Stimulated activated naive CD8-positive, alpha-beta T cell treated with anti-CD3 and anti-CD28 coated beads, Interleukin-15, amount 100 ng/mL, for 72 hours (primary cell): ENCODE measurements at places on chromosomes 1 and 21.

DNA sequence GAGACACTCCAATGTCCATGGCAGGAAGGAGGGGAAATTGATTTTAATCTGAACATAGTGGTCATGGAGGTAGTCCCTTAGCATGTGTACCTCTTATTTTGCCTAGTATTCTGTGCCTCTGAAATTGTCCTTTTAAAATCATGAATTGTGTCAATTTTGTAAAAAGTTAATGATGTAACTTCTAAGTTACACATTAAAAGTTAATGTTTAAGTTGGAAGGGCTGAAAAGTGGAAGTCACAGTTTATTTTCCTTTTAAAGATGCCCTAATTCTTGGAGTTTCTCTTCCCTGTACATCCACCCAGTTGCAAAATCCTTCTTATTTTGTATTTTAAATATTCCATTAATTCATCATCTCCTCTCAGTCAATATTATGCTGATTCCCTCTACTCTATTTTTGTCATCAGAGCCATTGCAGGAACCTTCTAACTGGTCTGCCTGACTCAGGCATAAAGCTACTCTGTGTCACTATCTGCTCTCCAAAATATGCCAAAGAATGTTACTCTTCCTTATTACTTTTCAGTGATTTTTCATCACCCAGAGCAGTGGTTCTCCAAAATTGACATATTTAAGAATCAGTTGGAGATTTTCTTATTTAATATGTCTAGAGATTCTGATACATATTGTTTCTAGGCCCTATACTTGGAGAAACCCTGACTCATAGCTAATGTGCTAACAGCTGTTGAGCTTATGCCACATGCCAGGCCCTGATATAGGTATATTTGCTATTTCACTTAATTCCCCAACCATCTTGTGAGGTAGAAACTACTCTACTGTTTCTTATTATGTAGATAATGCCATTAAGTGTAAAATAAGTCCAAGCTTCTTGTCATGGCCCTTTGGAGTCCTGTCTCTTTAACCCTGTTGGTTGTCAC is 5.1 kb downstream of the HOOK1 start:
- DNase-seq: no peak

DNA sequence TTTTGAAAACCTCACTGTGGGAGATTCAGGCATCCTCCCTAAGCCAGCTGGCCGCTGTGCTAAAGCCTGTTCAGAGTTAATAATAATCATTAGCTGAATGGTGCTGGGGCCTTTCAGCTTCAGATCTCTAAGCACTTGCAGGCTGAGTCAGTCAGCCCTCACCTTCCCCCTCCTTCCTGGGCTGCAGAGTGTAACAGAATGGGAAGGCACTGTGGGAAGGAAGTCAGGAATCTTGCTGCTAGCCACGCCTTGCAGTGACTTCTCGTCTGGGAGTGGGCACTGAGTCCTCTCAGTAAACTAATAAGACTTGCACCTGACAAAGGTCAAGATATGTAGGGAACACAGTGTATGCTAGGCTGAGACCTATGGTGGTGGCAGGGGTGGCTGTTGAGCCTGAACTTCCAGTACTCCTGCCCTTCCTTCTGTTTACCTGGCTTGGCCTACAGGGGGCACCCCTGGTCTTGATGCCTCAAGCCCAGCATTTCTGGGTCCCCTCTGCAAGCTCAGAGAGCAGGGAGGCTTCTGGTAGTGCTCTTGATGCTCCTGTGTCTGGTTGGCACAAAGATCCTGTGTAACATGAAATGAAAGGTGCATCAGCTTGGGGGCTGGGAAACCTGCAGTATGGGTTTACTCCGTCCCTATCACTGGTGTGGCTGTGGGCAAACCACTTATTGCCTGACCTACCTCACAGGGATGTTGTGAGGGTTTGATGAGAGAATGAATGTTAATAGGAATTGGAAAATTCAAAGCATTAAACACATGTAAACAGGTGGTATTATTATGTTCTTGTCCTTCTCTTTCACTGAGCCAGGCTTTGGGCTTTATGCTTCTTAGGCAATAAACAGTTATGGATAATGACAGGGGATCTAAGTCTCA is 6.0 kb downstream of the CYB561D1 start:
- DNase-seq: peak; percentile 51

DNA sequence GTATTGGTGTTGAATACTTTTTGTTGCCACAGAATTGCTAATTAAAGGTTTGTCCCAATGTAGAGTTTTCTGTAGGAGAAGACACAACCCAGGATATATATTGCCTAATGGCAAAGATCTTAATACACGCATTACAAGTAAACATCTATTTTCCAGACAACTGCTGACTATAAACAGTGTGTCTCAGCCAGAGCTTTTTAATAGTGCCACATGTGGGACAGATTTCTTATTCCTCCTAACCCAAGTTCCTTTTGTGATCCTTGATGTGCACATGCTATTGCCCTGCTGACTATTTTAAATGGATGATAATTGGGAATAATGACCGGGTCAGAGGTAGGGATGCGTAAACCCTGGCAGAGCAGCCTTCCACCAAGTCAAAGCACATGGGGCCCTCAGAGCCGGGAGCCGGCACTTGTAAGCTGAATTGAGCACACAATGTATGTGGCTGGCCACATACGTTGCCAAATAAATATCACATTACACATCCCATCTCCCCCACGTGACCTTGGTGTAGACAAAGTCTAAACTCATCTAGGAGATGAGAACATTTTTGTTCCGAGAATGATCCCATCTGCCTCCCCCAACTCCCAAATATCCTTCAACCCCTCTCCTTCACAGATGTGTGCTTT is 209.8 kb upstream of the NFIA start:
- DNase-seq: no peak

GRCh38 chr1:52204696-52205095 is 62.8 kb downstream of the ZFYVE9 start:
- no peak for DNase-seq

GRCh38 chr1:31152181-31152795 is 86.8 kb upstream of the PUM1 start:
- no peak for DNase-seq

GRCh38 chr1:178530037-178530402 is 17.1 kb downstream of the TEX35 start:
- no peak for DNase-seq

DNA sequence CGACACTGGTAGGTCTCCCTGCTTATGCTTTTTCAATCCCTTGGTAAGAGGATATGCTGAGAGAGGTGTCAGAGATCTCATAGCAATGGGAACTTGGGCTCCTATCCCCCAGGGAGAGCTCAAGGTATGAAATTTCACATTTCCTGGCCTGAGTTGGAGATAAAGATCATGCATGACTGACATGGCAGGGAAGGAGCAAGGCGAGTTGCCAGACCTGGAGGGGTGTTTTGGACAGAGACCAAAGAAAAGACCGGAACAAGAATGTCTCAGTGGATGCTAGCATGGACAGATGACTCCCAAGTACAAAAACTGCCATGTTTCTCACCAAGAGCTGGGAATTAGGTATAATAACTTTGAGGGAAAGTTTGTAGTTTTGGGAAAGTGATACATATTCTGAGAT is 334.1 kb upstream of the B3GALT2 start:
- no peak for DNase-seq
